Left lobe of liver (tissue), 2 donors: ENCODE measurements at places on chromosomes 4 and X. TPM values are rescaled to one million over a fixed set of nuclear protein-coding genes. Genes with fewer than 3 reads are reported as not detected.
A peak's percentile ranks its signal among the peaks of the same experiment; 100 is the strongest.

Gene MAOB
- 131 TPM for total RNA-seq

Gene CLTRN
- total RNA-seq = 9.6 TPM

Gene BTC
- 0.20 TPM for total RNA-seq

Gene DYNLT3
- 13.2 TPM for total RNA-seq

Gene GASK1B
- 3.2 TPM for total RNA-seq

Gene ERCC6L
- 0.08 TPM for total RNA-seq

Gene AWAT1
- not detected for total RNA-seq

Gene ATOH1
- total RNA-seq = not detected

Gene CXCL5
- total RNA-seq = not detected

Gene L1CAM
- total RNA-seq = 0.88 TPM

Gene CT45A2
- not detected for total RNA-seq

- no peak for DNase-seq
Observed at GRCh38 chr4:119517361-119518229, 111.0 kb downstream of the PDE5A start.

DNA sequence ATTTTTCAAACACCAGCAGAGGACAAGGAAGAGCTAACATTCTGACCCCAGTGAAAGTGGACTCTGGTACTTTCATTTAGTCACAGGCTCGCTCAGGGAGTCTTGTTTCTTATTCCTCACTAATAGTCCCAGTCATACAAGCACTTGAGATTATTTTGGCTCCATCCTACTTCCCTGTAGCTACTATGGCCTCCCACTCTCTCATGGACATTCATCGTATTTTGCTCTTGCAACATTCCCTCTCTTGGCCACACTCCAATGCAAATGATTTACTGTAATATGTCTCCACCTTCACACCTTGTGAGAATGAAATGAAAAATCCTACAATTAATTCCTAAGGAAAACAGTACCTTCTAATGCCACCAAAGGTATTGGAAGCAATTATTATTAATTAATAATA lies 21.3 kb downstream of the PLRG1 start:
- DNase-seq = no peak

- DNase-seq = no peak
Observed at GRCh38 chr4:81314897-81315470, 100.0 kb upstream of the PRKG2 start.

DNA sequence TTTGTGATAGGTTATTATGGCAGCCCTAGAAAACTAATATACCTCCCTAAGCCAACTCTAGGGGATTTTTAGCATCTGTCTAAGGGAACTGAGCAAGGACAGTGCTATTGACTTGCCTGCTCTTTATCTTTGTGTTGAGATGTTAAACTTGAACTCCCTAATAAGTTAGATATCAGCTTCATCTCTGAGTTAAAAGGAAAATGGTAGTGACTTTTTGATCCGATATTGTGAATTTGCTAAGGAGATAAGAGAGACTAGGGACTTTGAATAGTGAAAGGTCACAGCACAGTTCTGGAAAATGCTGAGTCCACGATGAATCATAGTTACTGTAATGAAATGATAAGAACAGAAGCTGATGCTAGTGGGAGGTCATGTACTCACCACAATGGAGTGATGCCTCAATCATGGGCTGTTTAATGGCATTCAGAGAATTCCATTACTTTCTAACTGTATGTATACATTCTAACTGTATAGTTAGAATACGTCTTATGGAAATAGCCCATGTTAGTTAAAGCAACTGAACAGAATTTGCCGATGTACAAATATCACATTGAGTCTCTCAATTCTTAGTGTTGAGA lies 147.2 kb downstream of the GLRA3 start:
- DNase-seq = no peak

DNA sequence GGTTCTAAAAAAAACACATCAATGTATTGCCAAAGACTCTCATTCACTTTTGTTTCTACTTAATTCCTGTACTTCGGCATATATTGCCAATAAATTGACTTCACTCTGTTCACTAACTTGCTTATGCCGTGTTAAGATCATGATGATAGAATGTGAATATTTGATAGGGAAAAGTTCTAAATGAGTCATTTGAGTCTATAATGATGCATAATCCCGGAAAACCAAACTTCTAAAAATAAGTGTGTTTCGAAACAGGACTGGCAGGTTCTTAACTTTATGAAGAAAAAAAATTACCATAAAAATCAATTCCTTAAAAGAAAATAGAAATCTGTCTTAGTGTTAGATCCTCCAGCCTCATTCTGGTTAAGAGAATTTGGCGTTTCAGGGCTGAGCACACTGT lies 387.5 kb upstream of the FTHL17 start:
- no peak for DNase-seq

- no peak for DNase-seq
Observed at GRCh38 chrX:32276153-32276552, 935.2 kb downstream of the DMD start.

GRCh38 chrX:43505769-43506168 lies 150.3 kb upstream of the MAOA start:
- no peak for DNase-seq

- no peak for DNase-seq
Observed at GRCh38 chr4:90845777-90846176, 718.6 kb downstream of the CCSER1 start.

GRCh38 chrX:109914114-109914849 lies 88.6 kb upstream of the TMEM164 start:
- no peak for DNase-seq

- DNase-seq = no peak
Observed at GRCh38 chrX:1111601-1112300, 100.7 kb downstream of the CRLF2 start.

DNA sequence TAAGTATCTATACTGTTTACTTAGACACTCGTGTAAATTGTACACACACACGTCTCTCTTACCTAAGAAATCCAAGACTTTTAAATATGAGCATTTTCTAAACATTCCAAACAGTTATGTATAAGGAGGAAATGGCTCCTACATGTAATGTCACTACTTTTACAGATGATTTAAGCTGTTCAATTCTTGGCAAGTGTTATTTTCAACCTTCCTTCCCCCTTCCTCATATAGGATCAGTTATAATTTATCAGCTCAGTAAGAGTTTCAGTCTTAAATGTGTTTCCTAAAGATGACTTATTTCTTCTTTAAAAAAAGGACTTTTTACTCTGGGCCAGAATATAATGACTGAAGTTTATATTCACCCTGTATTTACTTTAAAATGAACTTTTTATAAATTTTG lies 601.1 kb downstream of the ANKRD50 start:
- DNase-seq = no peak

- peak; percentile 78 for DNase-seq
Observed at GRCh38 chrX:18674788-18675735, 3.2 kb upstream of the RS1 start.

GRCh38 chrX:22800806-22801205 lies 199.0 kb upstream of the DDX53 start:
- no peak for DNase-seq

- no peak for DNase-seq
Observed at GRCh38 chr4:16843831-16844508, 54.5 kb downstream of the LDB2 start.
